Lung (tissue), 17 donors: ENCODE measurements at places on chromosomes 5 and 9. TPM values are rescaled to one million over a fixed set of nuclear protein-coding genes. Genes with fewer than 3 reads are reported as not detected.

- no peak for DNase-seq
These were observed 1.3 kb downstream of the PSAT1 start for GRCh38 chr9:78298046-78298765.

DNA sequence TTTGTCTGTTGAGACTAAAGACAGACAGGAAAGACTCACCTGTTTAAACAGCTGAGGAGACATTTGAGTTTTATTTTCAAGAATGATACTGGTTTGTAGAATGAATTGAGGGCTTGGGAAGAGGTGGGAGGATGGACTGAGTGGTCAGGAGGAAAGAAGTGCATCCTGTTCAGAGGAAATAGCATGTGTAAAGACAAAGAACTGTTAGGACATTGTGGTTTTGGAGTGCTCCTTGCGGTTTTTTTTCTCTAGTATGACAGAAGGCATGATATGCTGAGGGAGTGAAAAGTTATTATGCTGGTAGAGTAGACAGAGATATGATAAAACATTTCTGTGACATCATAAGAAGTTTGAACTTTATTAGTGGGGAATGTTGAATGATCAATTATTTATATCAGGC lies 270.7 kb upstream of the ELAVL2 start:
- no peak for DNase-seq

GRCh38 chr5:62424763-62425162 lies 12.2 kb downstream of the IPO11 start:
- no peak for DNase-seq

DNA sequence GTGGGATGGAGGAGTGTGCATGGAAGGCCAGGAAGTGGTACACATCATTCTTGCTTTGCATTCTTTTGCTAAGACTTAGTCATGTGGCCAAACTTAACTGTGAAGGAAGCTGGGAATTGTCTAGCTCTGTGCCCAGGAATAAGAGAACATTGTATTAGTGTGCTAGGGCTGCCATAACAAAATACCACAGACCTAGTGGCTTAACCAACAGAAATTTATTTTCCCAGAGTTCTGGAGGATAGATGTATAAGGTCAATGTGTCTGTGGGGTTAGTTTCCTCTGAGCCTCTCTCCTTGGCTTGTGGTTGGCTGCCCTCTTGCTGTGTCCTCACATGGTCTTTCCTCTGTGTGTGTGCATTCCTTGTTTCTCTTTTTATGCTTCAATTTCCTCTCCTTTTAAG lies 32.4 kb downstream of the NNT start:
- DNase-seq, result no peak

- DNase-seq, result peak; percentile 50
These were observed 24.0 kb downstream of the FOXD1 start for GRCh38 chr5:73424556-73424977.

DNA sequence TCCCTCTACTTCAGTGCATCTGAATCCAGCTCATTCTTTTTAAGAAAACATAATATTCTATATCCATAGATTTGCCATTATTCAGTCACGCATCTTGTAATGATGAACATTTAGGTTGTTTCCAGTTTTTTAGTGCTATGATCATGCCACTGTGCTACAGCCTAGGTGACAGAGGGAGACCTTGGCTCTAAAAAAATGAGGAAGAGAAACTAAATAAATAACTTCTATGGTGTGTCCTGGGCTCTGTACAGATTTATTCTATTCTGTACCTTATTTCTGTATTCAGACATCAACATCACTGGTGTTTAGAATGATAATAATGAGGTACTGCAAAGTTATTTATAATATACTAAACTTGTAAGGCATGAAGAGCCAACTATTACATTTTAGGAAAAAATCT lies 45.9 kb downstream of the PDE8B start:
- DNase-seq, result no peak

GRCh38 chr5:34684281-34684979 lies 28.3 kb downstream of the RAI14 start:
- DNase-seq, result peak; percentile 65

- no peak for DNase-seq
These were observed 76.8 kb downstream of the CFAP77 start for GRCh38 chr9:132486706-132487350.

GRCh38 chr5:17443333-17444130 lies 54.5 kb upstream of the TAF11L2 start:
- DNase-seq, result no peak

DNA sequence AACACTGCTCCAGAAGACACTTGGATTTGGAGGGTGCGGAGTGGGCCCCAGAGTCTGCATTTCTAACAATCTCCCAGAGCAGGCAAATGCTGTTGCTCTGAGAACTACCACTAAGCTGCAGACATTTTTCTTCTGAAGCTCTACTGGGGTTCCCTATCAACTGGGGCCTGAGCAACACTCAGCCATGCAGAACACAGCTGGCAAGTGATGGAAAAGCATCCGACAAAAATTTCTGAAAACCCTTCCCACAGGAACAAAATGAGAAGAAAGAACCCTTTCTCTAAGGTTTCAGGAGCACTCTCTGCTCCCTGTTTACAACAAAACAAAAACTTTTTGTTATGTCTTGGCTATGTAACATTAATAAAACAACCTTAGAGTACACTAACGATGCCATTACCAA lies 516.9 kb downstream of the CTNND2 start:
- DNase-seq, result no peak

DNA sequence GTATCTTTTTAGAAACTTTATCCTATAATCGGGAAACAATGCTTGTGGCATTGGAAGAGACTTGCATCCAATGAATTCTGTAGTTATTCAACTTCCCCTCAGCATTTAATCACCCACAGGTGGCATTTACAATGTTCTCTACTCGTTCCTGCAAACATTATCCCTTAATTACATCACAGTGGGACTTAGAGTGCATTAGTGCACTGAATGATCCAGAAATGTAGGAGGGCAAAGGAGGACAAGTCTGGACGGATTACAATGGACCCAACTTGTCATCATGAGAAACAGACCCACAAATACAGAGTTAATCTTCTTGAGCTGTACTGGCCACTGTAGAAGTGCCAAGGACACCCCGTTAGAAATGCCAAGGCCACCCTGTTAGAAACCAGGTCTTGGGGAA lies 129.1 kb downstream of the DOCK8 start:
- no peak for DNase-seq

GRCh38 chr5:168177831-168178450 lies 113.5 kb upstream of the WWC1 start:
- DNase-seq, result no peak

DNA sequence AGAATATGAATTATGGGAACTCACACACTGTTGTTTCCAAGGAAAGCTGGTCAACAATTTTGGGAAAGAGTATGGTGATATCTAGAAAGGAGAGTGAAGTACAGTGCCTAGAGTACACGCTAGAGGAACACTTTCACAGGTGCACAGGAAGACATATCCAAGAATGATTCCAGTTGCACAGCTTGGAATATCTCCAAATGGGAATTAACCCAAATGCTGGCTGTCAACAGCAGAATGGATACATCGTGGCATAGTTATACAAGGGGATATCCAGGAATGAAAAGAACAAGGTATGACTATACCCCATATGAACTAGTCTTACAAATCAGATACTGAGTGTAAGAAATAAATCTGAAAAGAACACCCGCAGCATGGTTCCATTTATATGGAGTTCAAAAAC lies 231.3 kb downstream of the FSTL4 start:
- no peak for DNase-seq

GRCh38 chr5:154712518-154713437 lies 42.4 kb upstream of the LARP1 start:
- peak; percentile 38 for DNase-seq

DNA sequence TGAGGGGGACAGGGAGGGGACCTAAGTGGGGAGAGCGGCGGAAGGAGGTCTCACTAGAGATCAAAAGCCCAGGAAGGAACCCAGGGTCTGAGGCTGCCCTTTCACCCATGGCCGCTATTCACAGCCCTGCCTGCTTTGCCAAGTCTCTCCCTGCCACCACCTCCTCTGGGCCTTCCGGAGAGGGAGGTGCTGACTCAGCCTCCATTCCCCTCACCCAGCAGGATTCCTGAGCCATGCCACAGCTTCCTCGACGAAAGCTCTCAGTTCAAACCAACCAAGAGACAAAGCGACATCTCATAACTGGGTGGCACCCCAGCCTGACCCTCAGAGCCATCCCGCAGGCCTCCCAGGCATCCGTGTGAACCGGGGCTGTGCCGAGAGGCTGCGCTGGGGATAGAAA lies 36.7 kb downstream of the PAX5 start:
- DNase-seq, result no peak

DNA sequence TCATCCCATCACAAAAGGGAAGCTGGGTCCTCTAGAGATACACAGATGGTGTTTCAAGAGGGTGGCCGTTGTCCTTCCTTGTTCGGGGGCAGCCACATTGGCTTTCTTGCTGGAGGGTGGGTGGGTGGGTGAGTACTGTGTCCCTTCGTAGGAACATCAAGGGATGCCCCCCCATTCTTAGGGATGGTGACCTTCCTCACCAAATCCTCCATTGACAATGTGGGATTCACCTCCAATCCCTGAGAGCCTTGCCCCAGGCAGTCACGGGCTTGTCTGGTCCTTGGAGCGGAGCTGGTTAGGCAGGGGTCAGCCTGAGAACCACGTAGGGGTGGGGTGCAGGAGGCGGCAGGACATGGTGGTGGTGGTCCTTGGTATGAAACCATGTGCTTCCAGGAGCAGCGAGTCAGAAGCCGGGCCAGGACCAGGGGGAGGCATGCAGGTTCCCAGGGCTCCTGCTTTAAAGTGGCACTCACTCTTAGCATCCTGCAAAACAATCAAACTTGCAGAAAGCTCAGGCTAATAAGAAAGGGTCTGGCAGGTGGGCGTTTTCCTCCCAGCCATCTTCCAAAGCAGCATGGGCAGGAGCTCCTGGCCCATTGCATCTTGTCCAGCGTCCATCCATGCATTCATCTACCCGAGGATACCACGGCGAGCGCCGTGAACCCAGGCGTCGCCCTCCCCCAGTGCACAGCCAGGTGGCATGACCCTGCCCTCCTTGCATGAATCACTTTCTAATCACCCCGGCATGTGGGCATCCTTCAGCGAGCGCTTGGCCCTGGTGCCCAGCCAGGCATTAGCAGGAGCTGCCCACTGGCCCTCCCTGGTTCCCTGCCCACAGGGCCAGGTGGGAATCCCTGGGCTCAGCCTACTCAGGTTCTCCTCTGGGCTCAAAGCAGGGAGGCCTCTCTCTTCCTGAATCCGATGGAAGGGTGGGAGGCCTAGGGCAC lies 76.4 kb downstream of the NTNG2 start:
- DNase-seq, result no peak

DNA sequence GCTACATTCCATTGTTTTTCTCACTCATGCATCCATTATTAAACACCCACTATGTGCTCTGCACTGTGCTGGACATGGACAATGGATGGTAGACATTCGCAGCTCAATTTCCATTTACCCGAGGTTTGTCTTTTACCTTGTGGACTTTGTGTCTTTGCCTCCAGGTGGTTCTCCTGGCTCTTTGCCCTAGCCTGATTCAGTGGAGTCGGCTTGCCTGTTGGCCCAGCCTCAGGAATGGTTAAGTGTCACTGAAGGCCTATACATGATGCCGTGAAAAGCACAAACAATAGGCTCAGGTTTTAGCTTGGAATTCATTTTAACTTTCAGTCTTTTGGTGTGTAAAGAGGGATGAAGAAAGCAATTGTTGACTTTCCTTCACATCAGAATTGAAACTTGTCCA lies 16.5 kb upstream of the DMRT3 start:
- no peak for DNase-seq

DNA sequence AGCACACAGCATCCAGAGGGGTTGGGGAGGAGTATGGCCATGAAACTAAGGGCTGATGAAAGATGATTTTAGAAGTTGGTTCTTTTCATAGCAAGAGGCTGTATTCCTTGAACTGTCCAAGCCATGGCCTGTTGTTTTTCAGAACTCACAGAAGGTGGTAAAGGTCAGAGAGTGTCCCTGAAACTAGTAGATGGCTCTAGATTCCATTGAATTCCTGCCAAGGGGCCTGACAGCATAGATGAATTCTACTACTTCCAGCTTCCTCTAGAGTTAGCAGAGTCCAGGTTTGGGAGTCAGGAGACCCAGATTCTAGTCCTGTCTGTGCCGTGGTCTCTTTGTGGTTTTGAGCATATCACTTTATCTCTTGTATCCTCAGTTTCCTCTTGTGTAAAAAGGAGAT lies 101.6 kb downstream of the GRIA1 start:
- DNase-seq, result no peak

DNA sequence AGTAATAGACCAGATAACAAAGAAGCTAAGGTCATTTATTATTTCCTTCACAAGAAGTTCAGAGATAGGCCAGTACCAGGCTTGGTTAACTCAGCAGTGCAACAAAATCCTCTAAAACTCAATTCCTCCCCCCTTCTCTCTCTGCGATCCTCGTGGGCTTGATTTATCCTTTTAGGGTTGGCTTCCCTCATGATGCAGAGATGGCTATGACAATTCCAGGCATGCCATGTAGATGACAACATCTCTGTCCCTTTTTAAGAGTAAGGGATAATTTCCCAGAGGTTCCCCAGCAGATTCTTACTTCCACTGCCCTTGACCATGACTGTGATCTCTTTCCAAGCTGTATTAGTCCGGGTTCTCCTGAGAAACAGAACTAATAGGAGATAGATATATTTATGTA lies 28.7 kb upstream of the DAP start:
- DNase-seq, result no peak

DNA sequence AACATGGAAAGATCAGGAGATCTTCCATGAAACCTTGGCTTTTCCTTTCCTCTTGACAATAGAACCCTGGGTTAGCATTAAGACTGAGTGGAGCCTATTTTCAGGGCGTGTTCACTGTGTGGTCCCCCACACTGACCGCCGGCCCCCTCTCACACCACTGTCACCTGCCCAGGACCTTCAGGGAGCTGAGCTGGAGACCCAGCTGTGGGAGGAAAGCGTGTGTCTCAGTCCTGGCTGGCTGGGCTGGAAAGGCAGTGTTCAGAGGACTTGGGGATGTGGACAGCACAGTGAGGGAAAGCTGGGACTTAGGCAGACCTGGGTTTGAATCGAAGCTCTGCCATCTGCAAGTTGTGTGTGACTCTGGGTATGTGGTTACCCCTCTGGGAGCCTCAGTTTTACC lies 268.1 kb downstream of the NSG2 start:
- DNase-seq, result no peak

DNA sequence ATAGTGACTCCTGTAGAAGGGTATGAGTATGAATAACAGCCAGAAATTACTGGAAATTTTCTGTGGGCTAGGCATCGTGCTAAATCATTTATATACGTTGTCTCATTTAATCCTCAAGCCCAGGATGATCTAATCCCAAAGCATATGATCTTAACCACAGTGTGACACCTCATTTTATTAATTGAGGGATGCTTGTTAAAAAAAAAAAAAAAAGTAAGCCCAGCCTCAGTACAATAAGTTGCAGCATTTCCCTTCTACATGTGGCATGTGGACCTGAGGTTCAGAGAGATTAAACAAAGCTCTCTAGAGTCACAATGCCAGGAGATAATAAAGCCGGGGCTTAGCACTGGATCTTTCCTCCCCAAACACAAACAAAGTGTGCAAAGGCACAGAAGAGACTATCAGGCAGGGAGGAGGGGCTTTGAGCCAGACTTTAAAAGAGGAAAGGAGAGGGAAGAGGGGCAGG lies 49.5 kb downstream of the KLF4 start:
- DNase-seq, result no peak

The SLC45A2 gene
- total RNA-seq, result not detected

The RFK gene
- 15.0 TPM for total RNA-seq

The NPDC1 gene
- 28.7 TPM for total RNA-seq

The SLC34A1 gene
- not detected for total RNA-seq

The PDCD1LG2 gene
- total RNA-seq, result 1.8 TPM

The GPX8 gene
- 18.8 TPM for total RNA-seq

The MRPL36 gene
- 14.5 TPM for total RNA-seq

The IL13 gene
- total RNA-seq, result not detected

The CATSPER3 gene
- total RNA-seq, result 0.54 TPM

The MEGF10 gene
- 0.21 TPM for total RNA-seq
